Effector CD4-positive, alpha-beta T cell (primary cell): ENCODE measurements at places on chromosomes 1 and 21.

DNA sequence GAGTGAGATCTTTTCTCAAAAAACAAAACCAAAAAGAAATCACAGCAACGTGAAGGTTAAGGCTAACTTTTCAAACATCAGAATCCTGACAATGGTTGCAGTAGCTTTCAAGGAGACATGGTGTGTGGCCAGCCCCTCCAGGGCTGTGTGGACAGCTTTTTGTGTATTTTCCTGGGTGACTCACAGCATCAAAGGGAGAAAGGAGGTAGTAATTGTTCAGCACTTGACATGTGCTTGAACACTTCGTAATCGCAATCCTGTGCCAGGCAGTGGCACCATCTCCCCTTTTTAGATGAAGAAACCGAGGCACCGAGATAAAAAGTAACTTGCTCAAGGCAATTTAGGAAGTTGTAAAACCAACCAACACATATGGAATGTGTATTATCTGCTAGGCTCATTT, 10.3 kb downstream of the NBL1 start:
- no peak for DNase-seq

GRCh38 chr21:29557200-29557599, 258.5 kb downstream of the BACH1 start:
- DNase-seq: no peak

DNA sequence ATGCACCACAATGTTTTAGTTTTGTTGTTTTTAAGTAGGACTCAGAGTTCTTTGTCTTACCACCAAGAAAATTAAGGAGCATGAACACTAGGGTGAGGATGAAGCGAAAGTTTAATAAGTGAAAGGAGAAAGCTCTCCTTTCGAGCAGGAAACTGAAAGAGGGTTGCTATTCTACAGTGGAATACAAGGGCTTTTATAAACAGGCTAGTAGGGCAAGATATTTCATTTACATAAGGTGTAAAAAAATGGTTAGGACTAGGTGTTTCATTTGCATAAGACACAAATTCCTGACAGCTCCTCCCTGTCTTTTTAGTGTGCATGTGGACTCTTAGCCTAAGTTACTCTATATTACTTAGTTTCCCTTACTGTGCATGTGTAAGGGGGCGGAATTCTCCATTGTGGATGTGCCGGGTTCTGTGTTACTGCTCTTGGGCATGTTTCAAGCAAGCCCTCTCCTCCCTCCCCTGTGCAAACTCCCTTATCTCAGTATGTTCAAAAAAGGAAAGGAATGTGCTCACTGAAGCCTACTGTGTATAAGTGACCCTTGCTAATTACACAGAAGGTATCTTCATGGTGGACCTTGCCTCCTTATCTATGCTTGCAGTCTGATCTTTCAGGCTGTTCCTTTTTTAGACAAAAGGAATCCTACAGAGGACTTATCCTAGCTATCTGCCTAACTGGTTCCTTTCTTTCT, 7.3 kb downstream of the TSHB start:
- no peak for DNase-seq

DNA sequence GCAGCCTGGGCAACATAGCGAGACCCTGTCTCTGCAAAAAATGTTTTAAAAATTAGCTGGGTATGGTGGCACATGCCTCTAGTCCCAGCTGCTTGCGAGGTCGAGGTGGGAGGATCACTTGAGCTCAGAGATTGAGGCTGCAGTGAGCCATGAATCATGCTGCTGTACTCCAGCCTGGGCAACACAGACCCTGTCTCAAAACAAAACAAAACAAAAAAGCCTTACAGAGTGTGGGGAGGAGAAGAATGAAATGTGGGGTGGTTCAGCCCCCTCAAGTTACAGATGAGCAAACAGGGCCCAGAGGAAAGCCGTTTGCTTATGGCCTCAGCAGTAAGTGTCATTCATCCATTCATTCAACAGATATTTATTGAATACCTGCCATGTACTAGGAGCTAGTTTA, 40.7 kb downstream of the RPS6KA1 start:
- DNase-seq: no peak

- DNase-seq: no peak
Measured at GRCh38 chr1:116720364-116721038, 33.7 kb upstream of the CD2 start.

- DNase-seq: no peak
Measured at GRCh38 chr21:35394634-35395369, 345.7 kb upstream of the RUNX1 start.

- no peak for DNase-seq
Measured at GRCh38 chr1:184693011-184693410, 61.6 kb downstream of the EDEM3 start.

- DNase-seq: no peak
Measured at GRCh38 chr1:184605941-184606340, 148.7 kb downstream of the EDEM3 start.
